Bronchus fibroblast of lung (primary cell): ENCODE measurements at places on chromosomes 3 and 15. TPM values are rescaled to one million over a fixed set of nuclear protein-coding genes. Genes with fewer than 3 reads are reported as not detected.

The LRRC3B gene
- not detected in 2 replicates for total RNA-seq

The ZSCAN2 gene
- total RNA-seq: 12.8 and 13.2 TPM in 2 replicates

The GABRB3 gene
- under 0.01 TPM in 2 replicates for total RNA-seq

The EPM2AIP1 gene
- total RNA-seq: 5.5 and 7.0 TPM in 2 replicates

The RPL14 gene
- 421 and 451 TPM in 2 replicates for total RNA-seq

The ZDHHC23 gene
- total RNA-seq: 0.17 and 0.30 TPM in 2 replicates

The COX17 gene
- 23.4 and 24.2 TPM in 2 replicates for total RNA-seq

The SUCLG2 gene
- total RNA-seq: 62.9 and 74.3 TPM in 2 replicates

The PIGZ gene
- 0.34 and 0.59 TPM in 2 replicates for total RNA-seq

The GOLGA8R gene
- 0.30 and 0.50 TPM in 2 replicates for total RNA-seq

The EPB42 gene
- total RNA-seq: not detected in 2 replicates

The ARGFX gene
- not detected in 2 replicates for total RNA-seq

The SPTBN5 gene
- total RNA-seq: under 0.01 TPM in 2 replicates

The DLL4 gene
- total RNA-seq: under 0.01 and 0.15 TPM in 2 replicates

The SLC12A1 gene
- total RNA-seq: not detected in 2 replicates

The MUC20 gene
- total RNA-seq: under 0.01 and 0.15 TPM in 2 replicates

The DAZL gene
- total RNA-seq: not detected in 2 replicates

The EPHB3 gene
- total RNA-seq: 0.89 and 1.3 TPM in 2 replicates

The P2RY12 gene
- not detected in 2 replicates for total RNA-seq

The CFAP100 gene
- total RNA-seq: not detected in 2 replicates

The SLC51B gene
- total RNA-seq: not detected in 2 replicates

The MLF1 gene
- 6.1 and 6.6 TPM in 2 replicates for total RNA-seq

The KNG1 gene
- not detected in 2 replicates for total RNA-seq

The ZNF80 gene
- total RNA-seq: not detected in 2 replicates

The PTPRG gene
- total RNA-seq: 27.9 and 31.9 TPM in 2 replicates

The SMAD6 gene
- total RNA-seq: 4.7 and 7.1 TPM in 2 replicates

The TMC3 gene
- not detected in 2 replicates for total RNA-seq

The ITIH3 gene
- total RNA-seq: not detected in 2 replicates

The PPARG gene
- total RNA-seq: 35.2 and 41.9 TPM in 2 replicates

The CLDN18 gene
- not detected in 2 replicates for total RNA-seq

The DNAH12 gene
- under 0.01 TPM in 1 of 2 replicates, not detected in the other for total RNA-seq

The DRD3 gene
- total RNA-seq: not detected in 2 replicates
